ENCODE measurements at places on chromosomes 7 and 10. TPM values are rescaled to one million over a fixed set of nuclear protein-coding genes. Genes with fewer than 3 reads are reported as not detected.
A peak's percentile ranks its signal among the peaks of the same experiment; 100 is the strongest.

GRCh38 chr10:129949891-129950291, 14.2 kb downstream of the EBF3 start:
- H3K4me1 ChIP-seq, result no peaks in the 10 kb centered on the region
- H3K27me3 ChIP-seq, result peaks cover 23% of the 10 kb centered on the region
- no peak for DNase-seq
- no peaks in the 10 kb centered on the region for H3K36me3 ChIP-seq
- H3K27ac ChIP-seq, result no peak overlapping the region

GRCh38 chr10:128310971-128311658, 184.9 kb upstream of the MKI67 start:
- DNase-seq, result peak; percentile 29
- H3K27me3 ChIP-seq, result peaks cover 2% of the 10 kb centered on the region
- no peak overlapping the region for H3K4me3 ChIP-seq
- H3K4me1 ChIP-seq, result no peaks in the 10 kb centered on the region

- no peak for DNase-seq
- H3K4me1 ChIP-seq, result no peaks in the 10 kb centered on the region
- no peak overlapping the region for H3K4me3 ChIP-seq
- H3K36me3 ChIP-seq, result no peaks in the 10 kb centered on the region
- H3K27ac ChIP-seq, result no peak overlapping the region
Observed at GRCh38 chr7:26603631-26604030, 260.8 kb downstream of the SKAP2 start.

The EPO gene
- total RNA-seq, result not detected

The TMEM229A gene
- total RNA-seq, result not detected
